ENCODE measurements at places on chromosomes 5 and 9.
A peak's percentile ranks its signal among the peaks of the same experiment; 100 is the strongest.

DNA sequence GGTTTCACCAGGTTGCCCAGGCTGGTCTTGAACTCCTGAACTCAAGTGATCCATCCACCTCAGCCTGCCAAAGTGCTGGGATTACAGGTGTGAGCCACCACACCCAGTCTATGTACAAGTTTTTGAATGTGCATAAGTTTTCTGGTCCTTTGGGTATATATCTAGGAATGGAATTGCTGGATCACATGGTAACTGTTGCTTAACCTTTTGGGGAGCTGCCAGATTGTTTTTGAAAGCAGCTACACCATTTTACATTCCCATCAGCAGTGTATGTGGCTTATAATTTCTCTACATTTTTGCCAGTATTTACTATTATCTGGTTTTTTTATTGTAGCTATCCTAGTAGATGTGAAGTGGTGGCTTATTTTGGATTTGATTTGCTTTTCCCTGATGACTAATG is 8.9 kb upstream of the LNPEP start:
- DNase-seq: peak; percentile 42

DNA sequence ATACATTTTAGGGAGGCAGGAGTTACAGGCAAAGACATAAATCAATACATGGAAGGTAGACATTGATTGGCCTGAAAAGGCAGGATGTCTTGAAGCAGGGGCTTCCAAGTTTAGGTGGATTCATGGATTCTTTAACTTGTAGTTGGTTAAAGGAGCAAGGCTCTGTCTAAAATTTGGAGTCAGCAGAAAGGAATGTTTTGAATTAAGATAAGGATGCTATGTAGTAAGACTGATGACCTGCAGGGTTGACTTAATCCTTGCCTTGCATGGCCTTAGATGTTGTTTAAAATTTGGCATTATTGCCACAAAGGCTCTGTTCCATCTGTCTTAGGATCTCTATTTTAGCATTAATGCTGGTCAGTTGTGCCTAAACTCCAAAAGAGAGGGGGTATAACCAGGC is 171.3 kb downstream of the C5orf15 start:
- no peak for DNase-seq

DNA sequence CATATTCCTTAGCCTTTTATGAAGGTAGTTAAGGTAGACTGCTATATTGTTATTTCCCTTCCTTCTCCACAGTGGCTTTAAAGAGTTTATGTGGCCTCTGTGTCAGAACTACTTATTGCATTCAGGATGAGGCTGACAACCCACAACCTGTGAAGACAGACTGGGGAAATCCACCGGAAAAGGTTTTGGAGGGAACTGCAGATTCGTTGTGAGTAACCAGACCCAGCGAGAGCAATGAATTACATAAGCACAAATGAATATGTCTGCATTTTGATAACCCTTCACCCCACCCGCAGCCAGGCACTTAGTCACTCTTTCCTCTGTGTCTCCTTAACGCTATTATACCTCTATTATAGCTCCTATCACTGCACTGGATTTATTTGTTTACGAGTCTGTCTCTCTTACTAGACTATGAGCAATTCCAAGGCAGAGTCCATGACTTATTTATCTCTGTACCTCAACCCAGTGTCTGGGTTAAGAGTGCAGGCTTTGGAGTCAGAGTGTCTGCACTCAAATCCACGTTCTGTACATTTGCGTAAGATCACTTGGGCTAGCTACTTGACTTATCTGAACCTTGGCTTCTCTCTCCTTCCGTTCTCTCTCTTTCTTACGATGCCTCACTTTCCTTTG is 19.2 kb downstream of the KCTD16 start:
- peak; percentile 42 for DNase-seq

- no peak for DNase-seq
Measured at GRCh38 chr5:113063927-113064326, 87.3 kb downstream of the DCP2 start.

DNA sequence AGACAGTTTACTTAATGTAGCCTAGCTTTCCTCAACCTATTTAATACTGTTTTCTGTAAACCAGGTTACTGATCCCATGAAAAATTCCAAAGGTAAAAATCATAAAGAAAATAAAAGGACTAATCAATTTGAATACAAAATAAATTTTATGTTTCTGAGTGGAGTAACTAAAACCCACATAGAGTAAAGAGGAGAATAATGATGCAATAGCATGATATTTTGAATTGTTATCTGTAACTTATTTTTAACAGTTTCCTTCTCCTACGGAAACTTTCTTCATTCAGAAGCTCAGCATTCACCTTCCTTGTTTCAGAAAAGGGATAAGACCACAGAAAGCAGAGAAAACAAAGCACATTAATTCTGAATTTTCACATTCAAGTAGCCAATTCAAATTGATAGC is 320.6 kb upstream of the NUDT12 start:
- DNase-seq: no peak

DNA sequence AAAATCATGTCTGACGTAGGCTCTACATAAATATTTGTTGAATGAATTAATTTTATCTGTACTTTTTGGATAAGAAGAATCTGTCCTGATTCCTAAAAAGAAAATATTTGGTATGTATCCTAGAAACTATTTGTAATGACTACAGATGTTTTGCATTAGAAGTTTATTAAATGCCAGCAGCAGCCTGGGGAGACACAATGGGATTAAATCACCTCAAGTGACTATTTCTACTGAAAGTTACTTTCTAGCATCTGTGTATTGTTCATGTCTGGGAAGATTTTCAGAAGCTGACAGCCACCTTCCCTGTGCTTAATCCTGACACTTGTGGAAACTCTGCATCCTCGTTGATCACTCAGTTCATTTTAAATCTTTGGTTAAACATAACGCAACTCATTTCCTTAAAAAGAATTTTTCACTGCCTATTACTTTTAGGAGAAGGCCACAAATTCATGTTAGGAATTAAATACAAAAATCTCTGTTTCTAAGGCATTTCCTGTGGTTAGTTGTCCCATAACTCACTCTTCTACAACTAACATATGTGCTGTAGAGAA is 209.3 kb upstream of the PPP1R2B start:
- peak; percentile 70 for DNase-seq

DNA sequence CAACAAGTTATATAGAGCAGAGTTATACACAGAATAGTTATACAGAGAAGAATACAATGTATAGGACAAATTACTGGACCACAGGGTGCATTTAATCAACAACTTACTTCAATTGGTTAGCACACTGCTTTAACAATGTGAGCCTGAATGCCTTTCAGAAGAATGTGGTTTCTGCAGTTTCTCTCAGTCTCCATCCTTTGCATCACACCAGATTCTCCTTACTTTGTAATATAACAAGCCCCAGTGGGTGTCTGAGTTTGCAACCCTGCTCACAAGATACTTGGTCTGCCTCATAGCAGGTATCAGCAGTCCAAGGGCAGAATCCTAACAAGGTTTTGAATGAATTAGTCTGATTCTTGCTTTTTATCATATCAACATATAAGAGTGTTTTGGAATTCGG is 114.6 kb downstream of the GABRB2 start:
- no peak for DNase-seq

DNA sequence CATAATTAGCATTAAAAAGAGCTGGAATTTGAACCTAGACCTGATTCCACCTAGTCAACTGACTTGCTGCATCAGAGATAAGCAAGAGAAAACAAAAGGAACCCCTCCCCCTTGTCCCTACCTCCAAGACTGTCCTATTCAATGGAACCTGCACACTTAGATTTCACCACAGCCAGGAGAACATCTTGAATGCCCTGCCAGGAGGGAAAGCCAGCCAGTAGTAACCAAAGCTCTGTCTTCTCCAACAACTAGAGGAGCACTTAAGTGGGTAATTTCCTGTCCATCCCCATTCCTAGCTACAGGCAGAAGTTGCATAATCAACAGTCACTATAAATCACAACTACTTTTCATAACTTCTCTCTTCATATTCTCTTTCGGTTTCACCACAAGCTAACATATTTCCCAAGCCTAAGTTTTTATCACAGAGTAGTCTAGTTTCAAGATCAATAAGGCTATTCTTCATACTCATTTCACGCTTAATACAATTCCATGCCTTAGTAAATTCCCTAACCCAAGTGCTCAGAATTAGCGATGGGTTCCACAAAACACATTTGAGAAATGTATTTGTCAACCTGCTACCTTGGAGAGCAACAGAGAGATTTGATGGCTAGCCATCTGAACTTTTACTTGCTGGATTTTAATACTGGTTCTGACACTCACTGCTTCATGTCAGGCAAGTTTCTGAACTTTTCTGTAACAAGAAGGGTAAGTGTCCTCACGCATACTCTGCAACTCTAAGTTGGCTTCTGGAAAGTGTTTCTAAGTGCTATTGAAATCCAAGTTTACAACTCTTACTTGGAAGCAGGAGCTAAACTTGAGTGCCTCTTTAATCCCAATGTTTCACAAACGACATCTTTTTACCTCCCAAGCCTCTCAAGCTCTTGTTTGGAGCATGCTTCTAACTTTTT is 2.0 kb downstream of the DENND1A start:
- DNase-seq: peak; percentile 48

GRCh38 chr5:75566710-75567309 is 44.4 kb upstream of the ANKDD1B start:
- peak; percentile 95 for DNase-seq

- DNase-seq: no peak
Measured at GRCh38 chr5:126919566-126919965, 110.8 kb downstream of the MARCHF3 start.

DNA sequence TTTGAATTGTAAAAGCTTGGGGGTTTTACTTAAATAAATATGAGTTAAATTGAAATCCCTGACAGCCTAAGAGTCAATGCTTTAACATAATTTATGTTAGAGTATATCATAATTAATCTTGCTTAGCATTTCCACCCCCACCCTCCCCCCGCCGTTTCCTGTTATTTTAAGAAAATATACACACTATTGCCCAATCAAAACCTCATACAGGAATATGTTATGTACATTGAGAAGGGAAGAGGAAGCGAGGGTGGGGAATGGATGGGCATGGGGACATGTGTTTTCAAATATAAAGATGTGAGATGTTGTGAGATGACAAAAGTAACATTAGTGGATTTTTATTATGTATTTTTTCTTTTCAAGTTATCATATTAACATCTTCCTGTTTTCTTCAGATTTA is 561.1 kb upstream of the MEF2C start:
- DNase-seq: no peak

DNA sequence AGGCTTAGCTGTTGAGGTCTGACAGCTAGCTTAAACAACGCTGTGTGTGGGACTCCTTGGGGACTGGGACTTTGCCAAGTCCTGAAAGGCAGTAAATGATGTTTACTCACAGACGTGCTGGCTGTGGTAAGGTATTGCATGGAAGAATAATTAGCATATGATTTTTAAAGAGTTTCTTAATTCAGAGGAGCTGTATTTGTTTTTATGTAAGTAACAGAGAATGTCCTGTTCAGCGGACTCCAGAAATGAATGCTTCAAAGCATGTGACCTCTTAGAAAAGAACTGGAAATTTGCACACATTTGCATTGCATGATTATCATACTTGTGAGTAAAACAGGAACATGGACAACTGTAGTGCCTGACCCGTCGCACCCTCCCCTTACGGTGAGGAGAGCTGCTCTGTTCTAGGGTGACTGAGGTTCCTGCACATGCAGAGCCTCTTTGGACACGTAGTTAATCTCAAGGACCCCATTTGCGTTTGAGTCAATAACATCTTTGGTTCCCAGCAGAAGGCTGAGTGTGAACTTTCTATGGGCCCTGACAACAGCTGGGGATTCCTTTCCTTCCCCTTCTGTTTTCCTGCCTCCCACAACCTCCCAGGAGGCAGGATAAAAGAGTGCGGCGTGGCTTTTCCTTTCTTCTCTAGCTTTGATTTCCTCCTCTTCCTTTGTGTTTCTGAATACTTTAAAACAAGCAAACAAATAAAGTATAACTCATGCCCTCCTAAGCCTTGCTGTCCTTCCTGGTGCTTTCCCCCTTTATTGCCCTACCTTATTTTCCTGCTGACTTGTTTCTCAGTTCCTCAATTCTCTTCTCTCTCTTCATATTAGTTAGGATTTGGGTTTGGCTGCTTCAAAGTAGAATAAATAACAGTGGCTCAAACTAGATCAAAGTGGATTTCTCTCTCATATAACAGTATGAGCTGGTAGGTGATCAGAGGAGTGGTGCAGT is 157.2 kb upstream of the CD180 start:
- DNase-seq: peak; percentile 16

DNA sequence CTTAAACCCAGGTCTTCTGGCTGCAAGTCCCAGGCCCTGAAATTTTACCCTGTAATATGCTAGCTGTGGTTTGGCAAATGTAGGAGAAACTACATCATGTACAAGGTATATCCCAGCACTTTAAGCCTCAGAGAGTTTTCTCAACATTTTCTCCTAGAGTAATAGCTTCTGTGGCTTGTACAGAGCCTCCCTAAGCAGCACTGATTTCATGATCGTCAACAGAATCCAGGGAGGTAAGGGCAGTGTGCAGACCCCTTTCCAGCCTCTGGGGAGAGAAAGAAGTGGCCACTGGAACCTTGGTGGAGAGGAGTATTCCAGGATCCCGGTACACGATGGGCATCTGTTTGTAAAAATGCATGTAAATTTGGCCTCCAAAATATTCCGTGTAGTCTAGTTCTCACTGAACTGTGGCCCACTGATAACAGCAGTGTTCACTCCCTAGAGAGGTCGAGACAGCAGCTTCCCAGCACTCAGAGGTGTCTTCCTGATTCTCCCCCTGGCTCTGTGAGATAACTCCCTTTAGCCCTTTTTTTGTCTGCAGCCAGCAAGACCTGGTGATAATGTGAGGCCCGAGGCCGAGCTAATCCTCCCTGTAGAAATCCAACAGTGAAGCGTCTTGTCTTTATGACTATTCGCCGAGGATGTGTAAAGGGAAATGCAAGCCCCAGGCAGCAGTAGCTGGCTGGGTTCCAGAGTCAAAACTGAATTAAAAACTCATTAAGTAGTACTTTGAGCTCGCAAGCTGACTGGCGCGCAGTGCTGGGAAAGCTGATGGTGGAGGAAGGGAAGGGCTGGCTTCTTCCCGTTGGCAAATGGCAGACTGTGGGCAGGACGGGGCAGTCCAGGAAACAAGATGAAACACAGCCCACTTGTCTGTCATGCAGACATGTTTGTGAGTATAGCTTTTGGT is 59.0 kb downstream of the MAP1B start:
- DNase-seq: no peak

DNA sequence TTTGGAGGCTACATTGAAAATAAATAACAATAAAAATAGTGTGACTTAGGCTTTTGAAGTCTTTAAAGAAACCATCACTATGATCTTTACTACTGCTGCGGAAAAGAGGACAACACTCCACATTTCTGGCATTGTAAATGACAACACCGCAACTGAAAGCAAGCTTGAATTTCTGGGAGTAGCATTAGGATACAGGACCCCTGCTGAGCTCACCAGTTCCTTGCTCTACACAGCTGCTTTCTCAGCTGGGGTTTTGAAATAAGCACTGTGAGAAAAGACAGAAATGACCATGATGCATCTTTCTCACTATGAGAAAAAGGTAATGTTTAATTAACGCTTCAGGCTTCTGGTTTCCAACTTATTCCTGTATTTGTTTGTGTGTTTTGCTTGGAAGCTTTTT is 168.0 kb downstream of the TAF11L14 start:
- no peak for DNase-seq

DNA sequence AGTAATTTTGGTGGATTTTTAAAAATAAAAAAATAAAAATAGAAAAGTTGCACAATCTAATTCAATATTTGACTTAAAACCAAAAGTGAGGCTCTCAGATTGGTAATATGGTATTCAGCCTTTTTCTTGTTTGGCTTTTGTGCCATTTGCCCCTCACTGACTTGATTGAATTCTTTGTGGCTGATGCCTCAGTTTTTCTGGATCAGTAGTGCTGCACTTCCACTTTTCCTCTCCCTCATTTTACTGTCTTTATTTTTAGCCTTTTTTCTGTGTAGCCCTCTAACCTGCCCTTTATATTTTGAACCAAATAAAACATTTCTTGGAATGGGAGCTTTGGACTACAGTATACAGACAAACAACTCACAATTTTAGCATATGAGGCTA is 3.8 kb upstream of the MSMP start:
- DNase-seq: no peak

Measured in adipocyte (in vitro differentiated cells).